A673 (cell line): ENCODE measurements at places on chromosomes 5 and 9. TPM values are rescaled to one million over a fixed set of nuclear protein-coding genes. Genes with fewer than 3 reads are reported as not detected.

- no peak for DNase-seq
- no peaks in the 10 kb centered on the region for H3K36me3 ChIP-seq
- H3K27me3 ChIP-seq = no peaks in the 10 kb centered on the region
- H3K27ac ChIP-seq = no peak overlapping the region
Observed at GRCh38 chr9:105855987-105856386, 161.6 kb downstream of the TMEM38B start.

GRCh38 chr5:151676719-151677118, 10.0 kb downstream of the SPARC start:
- peaks cover 35% of the 10 kb centered on the region for H3K4me1 ChIP-seq
- DNase-seq = no peak
- H3K4me3 ChIP-seq = no peak overlapping the region
- no peaks in the 10 kb centered on the region for H3K27me3 ChIP-seq
- peak overlapping the region; percentile 74 for H3K27ac ChIP-seq

Gene AQP3
- total RNA-seq = 0.37 and 0.43 TPM in 2 replicates

DNA sequence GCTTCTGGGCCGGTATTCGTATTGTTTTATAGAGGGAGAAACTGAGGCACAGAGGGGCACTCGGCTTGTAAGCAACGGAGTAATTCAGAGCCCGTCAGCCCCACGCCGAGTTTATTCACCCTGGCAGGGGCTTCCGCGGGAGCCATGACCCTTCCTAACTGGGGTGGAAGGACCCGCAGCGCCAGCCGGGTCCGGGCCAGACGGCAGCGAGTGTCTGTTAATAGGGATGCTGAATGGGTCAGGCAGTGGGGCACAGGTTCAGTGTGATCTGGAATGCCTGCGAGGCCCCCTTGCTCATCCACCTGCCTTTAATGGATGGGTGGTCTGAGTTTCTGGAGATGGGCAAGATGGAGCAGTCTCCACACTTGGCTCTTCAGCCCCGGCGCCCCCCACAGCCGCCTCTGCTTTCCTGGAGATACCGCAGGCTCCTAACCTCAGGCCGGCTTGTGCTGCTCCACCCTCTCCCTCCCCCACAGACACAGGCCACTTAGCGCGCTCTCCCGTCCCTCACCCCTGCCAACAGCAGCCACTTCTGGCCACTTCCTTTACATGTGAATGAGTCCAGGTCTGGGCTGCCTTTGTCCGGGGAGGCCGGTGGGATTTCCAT, 147.1 kb downstream of the ERCC6L2 start:
- H3K27me3 ChIP-seq = peaks cover 26% of the 10 kb centered on the region
- DNase-seq = no peak
- no peak overlapping the region for H3K4me3 ChIP-seq
- H3K27ac ChIP-seq = no peak overlapping the region
- H3K36me3 ChIP-seq = no peaks in the 10 kb centered on the region

Gene SYNPO
- total RNA-seq = 7.6 and 10.0 TPM in 2 replicates

- no peaks in the 10 kb centered on the region for H3K4me1 ChIP-seq
- H3K4me3 ChIP-seq = no peak overlapping the region
- H3K36me3 ChIP-seq = no peaks in the 10 kb centered on the region
- no peak for DNase-seq
- no peaks in the 10 kb centered on the region for H3K27me3 ChIP-seq
Observed at GRCh38 chr9:69433392-69433791, 108.4 kb downstream of the ENTREP1 start.

Gene ADAMTS2
- total RNA-seq = 0.11 and 0.39 TPM in 2 replicates

GRCh38 chr5:156918311-156918845, 44.6 kb downstream of the TIMD4 start:
- H3K36me3 ChIP-seq = no peaks in the 10 kb centered on the region
- no peak for DNase-seq
- no peak overlapping the region for H3K27ac ChIP-seq

- H3K4me1 ChIP-seq = peaks cover 8% of the 10 kb centered on the region
- no peak overlapping the region for H3K27ac ChIP-seq
- no peaks in the 10 kb centered on the region for H3K36me3 ChIP-seq
- H3K27me3 ChIP-seq = no peaks in the 10 kb centered on the region
- DNase-seq = peak; percentile 22
Observed at GRCh38 chr5:159051421-159052282, 48.1 kb downstream of the EBF1 start.

Gene SPATA6L
- 20.4 and 21.2 TPM in 2 replicates for total RNA-seq

- H3K27ac ChIP-seq = no peak overlapping the region
- DNase-seq = no peak
- peaks cover 5% of the 10 kb centered on the region for H3K36me3 ChIP-seq
- H3K4me1 ChIP-seq = peaks cover 21% of the 10 kb centered on the region
- H3K4me3 ChIP-seq = no peak overlapping the region
Observed at GRCh38 chr5:72214168-72214567, 105.9 kb downstream of the MRPS27 start.

GRCh38 chr9:113477661-113478060, 14.1 kb downstream of the RGS3 start:
- H3K27me3 ChIP-seq = no peaks in the 10 kb centered on the region
- H3K36me3 ChIP-seq = no peaks in the 10 kb centered on the region
- DNase-seq = no peak
- H3K4me3 ChIP-seq = no peak overlapping the region
- no peak overlapping the region for H3K27ac ChIP-seq

- no peaks in the 10 kb centered on the region for H3K27me3 ChIP-seq
- no peak overlapping the region for H3K27ac ChIP-seq
- no peak overlapping the region for H3K4me3 ChIP-seq
- peak; percentile 27 for DNase-seq
- peaks cover 3% of the 10 kb centered on the region for H3K4me1 ChIP-seq
- no peaks in the 10 kb centered on the region for H3K36me3 ChIP-seq
Observed at GRCh38 chr5:71836084-71836483, 117.0 kb downstream of the CARTPT start.

- no peaks in the 10 kb centered on the region for H3K27me3 ChIP-seq
- H3K27ac ChIP-seq = no peak overlapping the region
- H3K36me3 ChIP-seq = no peaks in the 10 kb centered on the region
- no peaks in the 10 kb centered on the region for H3K4me1 ChIP-seq
- no peak overlapping the region for H3K4me3 ChIP-seq
Observed at GRCh38 chr5:173197375-173197891, 37.6 kb downstream of the NKX2-5 start.

Gene C9orf153
- total RNA-seq = 0.35 and 0.56 TPM in 2 replicates

Gene SLIT3
- total RNA-seq = not detected in 2 replicates

GRCh38 chr5:8333485-8333884, 464.5 kb downstream of the MTRR start:
- H3K4me1 ChIP-seq = no peaks in the 10 kb centered on the region
- no peak overlapping the region for H3K4me3 ChIP-seq
- H3K27ac ChIP-seq = no peak overlapping the region
- no peaks in the 10 kb centered on the region for H3K27me3 ChIP-seq
- no peak for DNase-seq

GRCh38 chr5:154461531-154461930, 15.7 kb downstream of the SAP30L start:
- no peaks in the 10 kb centered on the region for H3K27me3 ChIP-seq
- no peaks in the 10 kb centered on the region for H3K4me1 ChIP-seq
- H3K36me3 ChIP-seq = peaks cover 4% of the 10 kb centered on the region

- no peaks in the 10 kb centered on the region for H3K36me3 ChIP-seq
- no peaks in the 10 kb centered on the region for H3K27me3 ChIP-seq
- DNase-seq = peak; percentile 94
- H3K4me3 ChIP-seq = peak overlapping the region; percentile 34
Observed at GRCh38 chr9:112348257-112349007, 15.0 kb upstream of the PTBP3 start.

DNA sequence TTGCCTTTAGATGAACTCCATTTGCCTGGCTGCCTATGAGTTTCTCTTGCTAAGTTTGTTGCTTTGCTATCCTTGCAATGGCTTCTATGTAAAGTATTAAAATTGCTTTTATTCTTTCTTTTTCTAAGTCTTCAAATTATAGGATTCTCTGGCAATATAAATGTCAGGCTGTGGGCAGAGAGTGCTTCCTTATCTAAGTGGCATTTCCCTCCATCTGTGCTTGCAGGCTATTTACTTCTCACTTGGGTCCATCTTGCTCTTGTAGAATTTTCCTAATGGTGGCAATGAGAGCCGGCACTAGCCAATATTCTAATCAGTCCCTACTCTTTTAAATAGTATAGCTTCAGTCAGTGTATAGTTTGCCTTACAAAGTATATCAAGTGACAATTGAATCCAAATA, 63.3 kb downstream of the FAM174A start:
- H3K4me1 ChIP-seq = no peaks in the 10 kb centered on the region
- no peak overlapping the region for H3K27ac ChIP-seq
- no peak overlapping the region for H3K4me3 ChIP-seq
- no peaks in the 10 kb centered on the region for H3K36me3 ChIP-seq
- no peaks in the 10 kb centered on the region for H3K27me3 ChIP-seq

DNA sequence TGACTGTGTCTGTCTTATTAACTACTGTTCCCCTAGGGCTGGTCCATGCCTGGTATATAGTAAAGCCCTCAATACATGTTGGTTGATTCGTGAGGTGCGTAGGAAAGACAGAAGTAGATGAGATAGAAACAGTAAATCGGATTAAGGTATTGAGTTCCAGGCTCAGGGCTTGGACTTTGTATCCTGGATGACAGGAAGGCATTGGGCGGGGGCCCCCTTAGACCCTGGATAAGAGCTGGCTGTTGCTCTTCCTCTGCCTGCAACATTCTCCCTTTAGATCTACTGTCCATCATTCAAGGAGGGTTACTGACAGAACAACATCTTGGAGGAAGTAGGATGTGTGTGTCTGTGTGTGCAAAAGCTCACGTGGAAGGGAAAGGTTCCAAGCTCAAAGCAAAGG, 31.2 kb upstream of the CTNNA1 start:
- no peaks in the 10 kb centered on the region for H3K27me3 ChIP-seq
- no peaks in the 10 kb centered on the region for H3K36me3 ChIP-seq
- no peak for DNase-seq
- peaks cover 29% of the 10 kb centered on the region for H3K4me1 ChIP-seq

DNA sequence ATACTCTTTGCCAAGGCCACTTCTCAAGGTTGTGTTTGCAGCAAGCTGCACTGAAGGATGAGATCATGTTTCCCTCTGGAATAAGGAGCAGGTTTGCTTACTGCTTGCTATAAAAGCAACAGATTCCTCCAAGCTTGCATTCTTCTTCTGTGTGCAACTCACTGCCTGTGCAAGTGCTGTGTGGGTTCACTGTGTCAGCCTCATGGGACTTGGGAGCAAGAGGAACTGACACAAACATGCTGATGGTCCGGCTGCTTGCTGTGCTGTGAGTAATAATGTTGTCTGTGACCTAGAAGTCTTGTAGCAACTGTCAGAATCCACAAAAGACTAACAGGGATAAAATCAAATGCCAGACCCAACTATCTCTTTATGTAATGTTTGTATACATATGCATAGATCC, 33.6 kb upstream of the SHC3 start:
- no peak overlapping the region for H3K4me3 ChIP-seq
- no peaks in the 10 kb centered on the region for H3K4me1 ChIP-seq
- DNase-seq = no peak
- H3K27ac ChIP-seq = no peak overlapping the region

DNA sequence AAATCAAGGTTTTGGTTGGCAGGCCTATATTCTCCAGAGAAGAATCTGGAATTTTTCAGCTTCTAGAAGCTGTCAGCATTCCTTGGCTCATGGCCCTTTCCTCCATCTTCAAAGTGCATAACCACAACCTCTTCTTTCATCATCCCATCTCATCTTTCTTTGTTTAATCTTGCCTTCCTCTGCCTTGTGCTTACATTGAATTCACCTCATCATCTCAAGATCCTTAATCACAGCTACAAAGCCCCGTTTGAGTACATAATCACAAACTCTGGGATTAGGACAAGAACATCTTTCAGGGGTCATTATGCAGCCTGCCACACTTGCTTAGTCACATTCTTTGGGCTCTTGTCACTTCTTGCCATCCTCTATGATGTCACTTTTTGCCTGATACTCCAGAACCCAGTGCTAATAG, 130.3 kb downstream of the FOXD1 start:
- H3K27ac ChIP-seq = no peak overlapping the region
- no peaks in the 10 kb centered on the region for H3K4me1 ChIP-seq
- H3K27me3 ChIP-seq = no peaks in the 10 kb centered on the region
- DNase-seq = no peak

DNA sequence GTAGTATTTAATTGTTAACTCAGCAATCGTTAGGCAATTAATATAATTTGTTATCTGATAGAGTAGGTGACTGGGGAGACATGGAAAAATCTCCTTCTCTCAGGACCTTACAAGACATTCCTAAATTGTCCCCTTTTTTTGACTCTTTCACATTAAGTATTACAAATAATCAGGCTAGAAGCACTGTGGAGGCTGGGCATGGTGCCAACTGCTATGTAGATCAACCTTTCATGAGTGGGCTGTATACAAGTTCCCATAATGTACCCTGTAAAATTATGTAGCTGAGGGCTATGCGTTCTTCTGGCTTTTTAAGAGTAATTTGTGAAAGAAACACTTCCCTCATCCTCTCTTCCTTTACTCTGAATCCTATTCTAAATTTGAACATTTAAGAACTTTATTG, 140.2 kb downstream of the NFIB start:
- H3K4me1 ChIP-seq = peaks cover 3% of the 10 kb centered on the region
- peak; percentile 50 for DNase-seq
- H3K36me3 ChIP-seq = no peaks in the 10 kb centered on the region
- H3K27ac ChIP-seq = no peak overlapping the region
